ENCODE measurements at places on chromosomes 5 and 9. TPM values are rescaled to one million over a fixed set of nuclear protein-coding genes. Genes with fewer than 3 reads are reported as not detected.

Gene DCTN3
- total RNA-seq: 81.5 TPM

Gene PDLIM4
- not detected for total RNA-seq

Gene ARID3C
- total RNA-seq: 0.34 TPM

Gene ZNF608
- total RNA-seq: not detected

Gene TEX48
- total RNA-seq: not detected

Gene ASPN
- total RNA-seq: not detected

Gene ARL15
- total RNA-seq: 10.6 TPM

Gene IL9
- not detected for total RNA-seq

Gene TTC39B
- total RNA-seq: 37.6 TPM

Gene FANCC
- total RNA-seq: 6.3 TPM

Gene MRNIP
- total RNA-seq: 31.8 TPM

DNA sequence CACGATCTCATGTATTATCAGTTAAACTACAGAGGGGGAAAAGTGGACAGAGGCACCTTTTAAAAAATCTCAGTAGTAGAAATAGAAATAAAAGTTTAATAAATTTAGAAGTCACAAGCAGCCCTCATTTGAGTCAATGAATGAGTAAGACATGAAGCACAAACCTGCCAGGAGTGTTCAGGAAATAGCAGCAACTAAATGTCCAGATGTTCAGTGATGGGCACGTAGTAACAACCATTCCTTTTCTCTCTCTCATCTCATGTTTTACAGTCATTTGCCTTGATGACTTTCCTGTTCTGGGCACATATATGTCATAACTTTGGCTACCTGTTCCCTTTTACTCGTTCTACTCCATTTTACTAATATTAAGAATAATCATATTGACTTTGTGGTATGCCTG lies 17.7 kb downstream of the ISOC1 start:
- no peak for DNase-seq

GRCh38 chr5:171750311-171750788 lies 35.3 kb upstream of the SMIM23 start:
- DNase-seq: no peak

DNA sequence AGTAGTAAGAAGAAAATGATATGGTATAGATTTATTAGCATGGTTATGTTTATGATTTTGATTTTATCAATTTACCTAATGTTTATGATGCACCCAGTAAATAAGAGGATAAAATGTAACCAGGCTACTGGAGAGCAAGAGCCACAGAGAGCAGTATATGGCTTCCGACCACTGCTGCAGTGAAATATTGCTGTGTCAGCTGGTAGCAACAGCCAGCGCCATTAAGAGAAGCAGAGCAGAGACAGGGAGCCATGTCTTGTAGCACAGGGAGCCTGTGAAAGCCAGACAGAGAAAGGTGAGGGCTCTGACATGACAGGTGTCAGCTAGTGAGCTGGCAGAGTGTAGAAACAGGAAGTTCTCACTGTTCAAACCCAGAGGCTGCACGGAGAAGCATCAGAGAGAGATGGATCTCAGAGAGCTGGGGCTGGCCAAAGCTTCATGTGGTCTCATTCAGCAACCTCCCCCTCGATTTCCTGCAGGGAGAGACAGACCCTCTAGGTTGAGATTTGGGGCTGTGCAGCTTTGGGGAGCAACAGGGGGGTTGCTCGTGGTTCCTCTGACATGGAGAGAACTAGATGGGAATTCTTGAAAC lies 202.1 kb downstream of the MED10 start:
- DNase-seq: no peak

GRCh38 chr9:34380511-34381315 lies 4.0 kb upstream of the MYORG start:
- peak; percentile 74 for DNase-seq

- no peak for DNase-seq
Measured at GRCh38 chr9:83473488-83473971, 64.7 kb downstream of the FRMD3 start.

DNA sequence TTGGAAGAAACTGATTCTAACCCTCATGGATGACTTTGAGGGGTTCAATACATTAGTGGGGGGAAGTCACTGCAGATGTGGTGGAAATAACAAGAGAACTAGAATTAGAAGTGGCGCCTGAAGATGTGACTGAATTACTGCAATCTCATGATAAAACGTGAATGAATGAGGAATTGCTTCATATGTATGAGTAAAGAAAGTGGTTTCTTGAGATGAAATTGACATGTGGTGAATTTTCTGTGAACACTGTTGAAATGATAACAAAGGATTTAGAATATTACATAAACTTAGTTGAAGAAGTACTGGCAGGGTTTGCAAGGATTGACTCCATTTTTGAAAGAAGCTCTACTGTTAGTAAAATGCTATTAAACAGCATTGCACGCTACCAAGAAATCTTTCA lies 113.0 kb downstream of the UGCG start:
- no peak for DNase-seq

DNA sequence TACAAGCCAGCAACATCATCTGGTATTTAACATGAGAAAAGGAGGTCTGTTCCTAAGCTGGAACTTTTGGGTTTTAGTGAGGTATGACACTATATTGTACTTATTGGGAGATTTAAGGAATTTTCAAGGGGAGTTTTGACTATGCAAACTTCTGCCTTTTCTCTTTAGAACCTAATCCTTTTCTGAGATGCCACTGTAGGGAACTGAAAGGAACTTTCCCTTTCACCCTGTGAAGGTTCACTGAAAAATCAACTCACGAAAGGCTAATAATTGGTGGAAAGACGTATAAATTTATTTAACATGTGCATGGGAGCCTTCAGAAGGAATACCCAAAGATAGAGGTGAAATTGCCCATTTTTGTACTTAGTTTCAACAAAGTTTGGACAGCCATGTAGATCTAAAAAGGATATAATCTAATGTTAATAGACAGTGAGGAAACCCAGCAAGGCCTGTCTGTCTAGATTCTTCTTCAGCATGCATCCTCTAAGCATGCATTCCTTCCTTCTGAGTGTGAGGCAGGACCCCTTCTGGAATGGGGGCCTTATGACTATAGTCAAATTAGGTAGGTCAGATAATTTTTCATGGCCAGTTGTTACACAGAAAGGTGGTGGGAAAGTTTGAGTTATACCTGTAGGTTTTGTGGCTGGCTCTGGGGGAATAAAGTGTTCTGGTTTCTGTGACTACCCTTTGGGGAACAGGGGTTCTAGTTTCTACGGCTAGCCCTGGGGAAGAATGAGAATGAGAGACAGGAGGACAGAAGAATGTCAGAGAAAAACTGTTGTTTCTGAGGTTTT lies 200.3 kb downstream of the C9orf152 start:
- no peak for DNase-seq

GRCh38 chr9:121373011-121373729 lies 3.1 kb upstream of the STOM start:
- DNase-seq: no peak

DNA sequence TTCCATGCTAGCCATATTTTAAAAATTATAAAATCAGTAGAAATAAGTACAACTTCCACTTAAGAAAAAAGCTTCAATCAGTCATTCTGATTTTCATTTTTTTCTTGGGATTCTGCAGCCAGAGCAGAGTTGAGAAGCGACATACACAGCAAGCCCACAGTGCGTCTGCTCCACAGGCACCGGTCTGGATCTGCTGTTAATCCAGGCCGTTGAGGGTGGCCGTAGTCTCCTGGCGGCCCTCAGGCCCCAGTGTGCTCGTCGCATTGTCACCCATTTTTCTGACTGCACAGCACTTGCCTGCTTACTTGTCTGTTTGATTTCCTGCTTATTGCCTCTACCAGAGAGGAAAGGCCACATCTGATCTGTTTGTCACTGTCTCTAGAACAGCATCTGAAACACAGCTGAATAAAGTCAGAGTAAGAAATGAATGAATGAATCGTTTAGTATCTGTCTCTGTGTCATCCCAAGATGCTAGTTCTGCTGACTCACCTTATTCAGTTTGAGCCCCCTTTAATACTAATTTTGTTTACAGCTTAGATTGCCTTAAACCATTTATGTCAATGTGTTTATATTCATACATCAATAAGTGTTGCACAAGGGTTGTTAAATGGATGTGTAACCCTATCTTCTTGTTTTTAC lies 11.6 kb upstream of the ASPN start:
- DNase-seq: no peak

DNA sequence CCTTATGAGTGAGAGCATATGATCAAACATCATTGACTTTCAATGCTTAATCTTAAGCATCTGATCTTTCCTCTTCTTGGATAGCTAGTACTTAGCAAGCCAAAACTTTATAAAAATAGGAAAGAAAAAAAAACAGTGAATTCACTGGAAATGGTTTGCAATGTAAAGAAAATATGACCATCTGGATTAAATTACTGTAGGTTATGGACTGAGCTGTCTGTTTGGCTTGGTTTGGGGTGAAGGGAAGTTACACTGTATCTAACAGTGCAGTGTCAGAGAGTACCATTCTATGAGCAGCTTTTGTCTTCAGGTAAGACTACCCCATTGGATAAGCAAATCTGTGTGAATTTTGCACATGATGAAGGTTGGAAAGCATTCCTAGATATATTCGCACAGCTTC lies 151.4 kb downstream of the TLE1 start:
- no peak for DNase-seq

- no peak for DNase-seq
Measured at GRCh38 chr9:4193391-4193790, 106.5 kb downstream of the GLIS3 start.

DNA sequence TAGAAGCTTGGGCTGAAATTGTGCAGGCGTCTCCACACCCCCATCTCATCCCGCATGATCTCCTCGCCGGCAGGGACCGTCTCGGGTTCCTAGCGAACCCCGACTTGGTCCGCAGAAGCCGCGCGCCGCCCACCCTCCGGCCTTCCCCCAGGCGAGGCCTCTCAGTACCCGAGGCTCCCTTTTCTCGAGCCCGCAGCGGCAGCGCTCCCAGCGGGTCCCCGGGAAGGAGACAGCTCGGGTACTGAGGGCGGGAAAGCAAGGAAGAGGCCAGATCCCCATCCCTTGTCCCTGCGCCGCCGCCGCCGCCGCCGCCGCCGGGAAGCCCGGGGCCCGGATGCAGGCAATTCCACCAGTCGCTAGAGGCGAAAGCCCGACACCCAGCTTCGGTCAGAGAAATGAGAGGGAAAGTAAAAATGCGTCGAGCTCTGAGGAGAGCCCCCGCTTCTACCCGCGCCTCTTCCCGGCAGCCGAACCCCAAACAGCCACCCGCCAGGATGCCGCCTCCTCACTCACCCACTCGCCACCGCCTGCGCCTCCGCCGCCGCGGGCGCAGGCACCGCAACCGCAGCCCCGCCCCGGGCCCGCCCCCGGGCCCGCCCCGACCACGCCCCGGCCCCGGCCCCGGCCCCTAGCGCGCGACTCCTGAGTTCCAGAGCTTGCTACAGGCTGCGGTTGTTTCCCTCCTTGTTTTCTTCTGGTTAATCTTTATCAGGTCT lies at the start of gene C9orf72:
Gene C9orf72 (minus strand): TSS at position 564 of the 716 bp plus-strand sequence. CDS start 6,361 bp downstream, outside the sequence.
- DNase-seq: peak; percentile 83

GRCh38 chr5:31825518-31826068 lies 186.7 kb downstream of the PDZD2 start:
- DNase-seq: peak; percentile 17

GRCh38 chr5:58315794-58316193 lies 144.1 kb downstream of the PLK2 start:
- no peak for DNase-seq

- no peak for DNase-seq
Measured at GRCh38 chr5:67350185-67350584, 153.6 kb upstream of the CD180 start.

DNA sequence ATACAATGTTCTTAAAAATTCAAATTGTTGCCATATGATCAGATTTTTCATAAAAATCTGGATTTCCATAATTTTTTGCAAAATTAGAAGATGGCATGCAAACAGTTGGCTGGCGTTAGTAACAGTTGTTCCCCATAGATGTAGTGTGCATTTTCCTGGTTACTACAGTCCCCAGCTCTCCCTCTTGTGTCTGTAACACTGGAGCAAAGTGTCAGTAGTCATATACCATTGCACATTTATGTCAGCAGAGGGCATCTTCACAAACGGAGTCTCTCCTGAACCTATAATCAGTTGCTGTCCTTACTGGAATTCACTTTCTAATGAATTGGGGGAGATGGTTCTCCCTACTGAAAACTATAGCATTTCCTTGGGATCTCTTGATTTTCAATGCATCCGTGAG lies 44.7 kb upstream of the DMAC1 start:
- DNase-seq: peak; percentile 46

DNA sequence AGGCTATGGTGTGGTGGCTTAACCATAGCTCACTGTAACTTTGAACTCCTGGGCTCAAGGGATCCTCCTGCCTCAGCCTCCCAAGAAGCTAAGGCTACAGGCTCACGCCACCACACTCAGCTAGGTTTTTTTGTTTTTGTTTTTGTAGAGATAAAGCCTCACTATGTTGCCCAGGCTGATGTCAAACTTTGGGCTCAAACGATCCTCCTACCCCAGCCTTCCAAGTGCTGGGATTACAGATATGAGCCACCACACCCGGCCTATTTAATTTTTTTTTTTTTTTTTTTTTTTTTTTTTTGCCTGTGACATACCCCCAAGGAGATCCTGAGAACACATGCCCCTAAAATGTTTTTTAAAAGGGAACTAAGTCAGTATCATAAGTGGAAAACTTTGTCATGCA lies 10.4 kb downstream of the FUBP3 start:
- no peak for DNase-seq

DNA sequence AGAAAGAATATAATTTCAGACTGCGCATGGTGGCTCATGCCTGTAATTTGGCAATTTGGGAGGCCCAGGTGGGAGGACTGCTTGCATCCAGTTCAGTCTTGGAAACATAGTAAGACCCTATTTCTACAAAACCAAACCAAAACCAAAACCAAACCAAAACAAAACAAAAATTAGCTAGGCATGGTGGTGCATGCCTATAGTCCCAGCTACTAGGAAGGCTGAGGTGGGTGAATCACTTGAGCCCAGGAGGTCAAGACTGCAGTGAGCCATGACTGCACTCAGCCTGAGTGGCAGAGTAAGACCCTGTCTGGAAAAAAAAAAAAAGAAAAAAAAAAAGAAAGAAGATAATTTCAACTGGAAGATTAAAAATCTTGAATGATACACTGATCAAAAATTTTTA lies 137.0 kb upstream of the ACOT12 start:
- DNase-seq: no peak

DNA sequence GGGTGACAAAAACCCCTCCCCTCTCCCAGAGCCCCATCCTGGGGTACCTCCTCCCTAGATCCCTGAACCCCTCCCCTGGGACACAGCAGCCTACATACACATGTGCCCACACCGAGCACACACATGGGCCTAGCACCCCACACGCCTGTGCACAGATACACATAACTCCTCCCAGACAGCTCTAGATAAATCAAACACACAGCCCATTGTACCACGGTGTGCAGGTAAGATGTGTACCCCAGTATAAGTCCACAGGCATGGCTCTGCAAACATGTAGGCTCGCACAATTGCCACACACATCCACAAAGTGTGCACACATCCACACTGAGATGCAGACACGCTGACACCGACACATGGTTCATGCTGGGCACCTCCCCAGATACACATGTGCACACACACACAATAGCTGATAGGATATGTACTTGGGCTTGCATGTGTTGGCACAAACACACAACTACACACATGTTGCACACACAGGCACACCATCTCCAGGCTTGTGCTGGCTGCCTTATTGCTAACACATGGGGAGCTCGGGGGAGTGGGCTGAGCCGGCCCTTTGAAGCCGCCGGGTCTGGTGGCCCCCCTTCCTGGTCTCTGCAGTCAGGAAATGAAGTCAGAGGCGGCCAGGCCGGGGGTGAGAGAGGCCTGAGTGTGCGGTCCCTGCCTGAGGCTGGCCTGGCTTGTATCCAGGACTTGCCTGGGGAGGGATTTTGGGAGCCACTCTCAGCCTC lies 30.2 kb downstream of the GOLGA2 start:
- DNase-seq: no peak

GRCh38 chr5:130286971-130287370 lies 382.7 kb downstream of the CHSY3 start:
- no peak for DNase-seq

Data from CD4-positive, alpha-beta T cell (primary cell).